ENCODE measurements at places on chromosomes 16 and 17.
A peak's percentile ranks its signal among the peaks of the same experiment; 100 is the strongest.

- peak; percentile 90 for DNase-seq
These were observed 10.1 kb downstream of the P3H4 start for GRCh38 chr17:41801374-41802271.

DNA sequence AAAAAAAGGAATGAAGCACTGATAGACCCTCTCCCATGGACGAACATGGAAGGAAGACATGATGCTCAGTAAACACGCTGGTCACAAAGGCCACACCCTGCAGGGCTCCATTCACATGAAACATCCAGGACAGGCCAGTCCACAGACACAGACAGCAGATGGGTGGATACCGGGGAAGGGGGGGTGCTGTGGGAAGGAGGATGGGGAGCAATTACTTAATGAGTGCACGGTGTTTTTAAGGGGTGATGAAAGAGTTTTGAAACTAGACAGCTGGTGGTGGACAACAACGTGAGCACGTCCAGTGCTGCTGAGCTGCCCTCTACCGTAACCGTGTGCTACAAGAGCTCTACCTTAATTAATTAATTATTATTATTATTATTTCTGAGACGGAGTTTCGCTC is 6.0 kb upstream of the SLC16A3 start:
- no peak for DNase-seq

DNA sequence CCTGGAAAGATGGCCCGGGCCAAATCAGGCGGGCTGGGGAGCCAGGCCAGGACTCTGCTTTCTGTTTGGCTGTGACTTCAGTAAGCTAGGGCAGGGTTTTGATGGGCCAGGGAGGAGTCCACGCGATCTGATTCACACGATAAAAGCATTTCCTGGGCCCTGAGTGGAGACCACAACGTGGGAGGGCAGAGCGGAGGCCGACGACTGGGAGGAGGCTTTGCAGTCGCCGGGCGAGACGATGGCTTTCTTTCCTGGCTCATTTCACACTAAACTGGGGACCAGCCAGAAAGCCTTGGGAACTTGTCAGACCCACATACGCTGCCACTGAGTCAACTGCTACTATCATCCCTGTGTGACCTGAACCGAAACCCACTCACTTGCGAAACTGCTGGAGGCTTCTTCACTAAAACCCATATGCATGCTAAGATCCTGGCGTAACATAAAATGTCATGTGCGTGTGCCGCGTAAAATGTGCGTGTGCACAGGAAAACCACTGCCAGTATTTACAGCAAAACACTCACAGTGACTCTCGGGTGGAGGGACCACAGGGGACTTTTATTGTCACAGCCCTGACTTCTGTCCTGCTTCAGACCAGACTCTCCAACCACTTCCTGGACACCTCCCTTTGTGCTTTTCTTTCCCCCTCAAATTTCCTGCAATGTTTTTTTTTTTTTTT is 14.2 kb upstream of the RHBDF2 start:
- DNase-seq, result peak; percentile 68

- DNase-seq, result no peak
These were observed 30.7 kb upstream of the MED9 start for GRCh38 chr17:17445925-17446665.

GRCh38 chr16:30380072-30380802 is 2.1 kb downstream of the SEPTIN1 start:
- peak; percentile 5 for DNase-seq

DNA sequence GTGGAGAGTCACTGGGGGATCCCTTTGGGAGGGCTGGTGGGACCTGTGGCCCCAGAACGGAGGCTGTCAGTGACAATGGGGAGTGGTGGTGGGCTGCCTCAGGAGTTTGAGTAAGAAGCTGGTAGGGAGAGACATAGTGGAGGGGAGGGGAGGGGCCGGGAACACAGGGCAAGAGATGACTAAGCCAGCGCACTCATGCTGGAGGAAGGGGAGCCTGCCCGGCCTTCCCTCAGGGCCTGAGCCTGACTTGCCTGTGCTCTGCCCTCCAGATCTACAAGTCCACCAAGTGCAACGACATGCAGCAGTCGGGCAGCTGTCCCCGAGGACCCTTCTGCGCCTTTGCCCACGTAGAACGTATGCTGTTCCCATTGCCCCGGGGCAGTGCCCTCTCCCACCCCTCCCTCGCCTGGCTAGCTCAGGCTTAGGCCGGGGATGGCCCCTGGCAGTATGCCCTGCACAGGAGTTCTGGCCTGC is 29.3 kb downstream of the UNC13D start:
- DNase-seq, result no peak

GRCh38 chr17:21140911-21141310 is 14.1 kb downstream of the DHRS7B start:
- DNase-seq, result no peak

DNA sequence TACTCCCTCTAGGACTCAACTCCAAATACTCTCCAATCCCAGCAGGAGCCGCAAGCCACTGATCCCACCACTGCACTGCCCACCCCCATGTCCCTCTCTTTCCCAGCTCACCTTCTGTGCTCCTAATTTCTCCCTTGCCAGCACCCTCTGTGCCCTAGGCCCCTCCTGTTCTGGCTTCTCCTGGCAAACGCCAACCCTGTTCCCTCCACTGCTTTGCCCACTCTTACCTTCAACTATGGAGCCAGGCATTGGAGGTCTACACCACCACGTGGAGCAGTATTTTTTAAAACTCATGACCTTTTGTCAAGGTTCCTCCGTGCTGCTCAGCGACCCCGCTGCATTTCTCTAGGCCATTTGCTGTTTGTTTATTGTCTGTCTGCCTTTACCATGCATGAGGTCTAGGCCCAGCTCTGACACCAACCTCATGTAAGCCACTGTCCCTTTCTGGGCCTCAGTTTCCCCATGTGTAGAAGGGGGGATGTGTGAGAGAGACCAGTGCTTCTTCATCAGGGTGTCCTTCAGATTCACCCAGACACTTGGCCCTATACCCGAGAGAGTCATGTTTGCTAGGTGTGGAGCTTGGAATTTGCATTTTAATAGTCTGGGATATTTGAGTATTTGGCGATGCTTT is 4.6 kb downstream of the CCDC102A start:
- no peak for DNase-seq

DNA sequence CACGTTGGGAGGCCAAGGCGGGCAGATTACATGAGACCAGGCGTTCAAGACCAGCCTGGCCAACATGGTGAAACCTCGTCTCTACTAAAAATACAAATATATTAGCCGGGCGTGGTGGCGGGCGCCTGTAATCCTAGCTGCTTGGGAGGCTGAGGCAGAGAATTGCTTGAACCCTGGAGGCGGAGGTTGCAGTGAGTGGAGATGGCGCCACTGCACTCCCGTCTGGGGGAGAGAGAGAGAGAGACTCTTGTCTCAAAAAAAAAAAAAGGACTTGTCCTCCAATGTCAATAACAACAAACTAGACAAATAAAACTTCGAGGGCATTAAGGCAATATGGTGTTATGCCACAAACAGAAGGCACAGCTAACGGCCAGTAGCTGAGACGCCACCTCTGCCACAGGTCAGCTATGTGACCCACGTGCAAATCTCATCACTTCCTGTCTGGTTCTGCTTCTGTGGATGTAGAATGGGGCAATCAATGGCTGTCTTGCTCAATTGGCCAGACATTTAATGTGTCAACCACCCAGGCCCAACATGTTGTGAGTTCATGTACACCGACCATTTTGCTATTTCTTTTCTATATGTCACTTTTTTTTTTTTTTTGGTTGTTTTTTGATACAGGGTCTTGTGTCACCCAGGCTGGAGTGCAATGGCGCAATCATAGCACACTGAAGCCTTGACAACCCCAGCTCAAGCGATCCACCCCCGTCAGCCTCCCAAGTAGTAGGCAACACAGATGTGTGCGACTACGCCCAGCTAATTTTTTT is 834 bp upstream of the TXNDC11 start:
- no peak for DNase-seq

DNA sequence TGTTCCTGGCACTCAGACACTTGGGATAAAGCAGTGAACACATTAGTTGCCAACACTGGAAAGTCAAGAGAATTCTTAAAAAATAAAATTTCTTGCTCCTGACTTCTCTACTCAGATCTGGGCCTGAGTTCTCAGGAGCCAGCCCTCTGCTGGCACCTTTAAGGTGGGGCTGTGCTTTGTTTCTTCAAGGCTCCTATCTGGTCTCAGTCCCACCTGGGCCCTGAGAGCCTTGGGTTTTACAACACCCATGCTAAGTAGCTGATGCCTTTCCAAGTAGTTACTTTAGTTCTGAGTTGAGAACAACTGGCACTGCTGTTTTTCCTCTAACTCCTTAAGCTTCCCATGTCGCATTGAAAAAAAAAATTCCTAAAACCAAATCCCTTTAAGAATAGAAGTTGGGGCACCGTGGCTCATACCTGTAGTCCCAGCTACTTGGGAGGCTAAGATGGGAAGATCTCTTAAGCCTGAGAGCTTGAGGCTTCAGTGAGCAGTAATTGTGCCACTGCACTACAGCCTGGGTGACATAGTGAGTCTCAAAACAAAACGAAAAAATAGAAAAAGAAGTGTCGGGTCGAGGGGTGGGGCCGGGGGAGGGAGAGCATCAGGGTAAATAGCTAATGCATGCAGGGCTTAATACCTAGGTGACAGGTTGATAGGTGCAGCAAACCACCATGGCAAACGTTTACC is 16.6 kb downstream of the CHAD start:
- no peak for DNase-seq

- DNase-seq, result no peak
These were observed 115.1 kb upstream of the TOB1 start for GRCh38 chr17:50981279-50981678.

- no peak for DNase-seq
These were observed 4.9 kb downstream of the IRX6 start for GRCh38 chr16:55328611-55329569.

DNA sequence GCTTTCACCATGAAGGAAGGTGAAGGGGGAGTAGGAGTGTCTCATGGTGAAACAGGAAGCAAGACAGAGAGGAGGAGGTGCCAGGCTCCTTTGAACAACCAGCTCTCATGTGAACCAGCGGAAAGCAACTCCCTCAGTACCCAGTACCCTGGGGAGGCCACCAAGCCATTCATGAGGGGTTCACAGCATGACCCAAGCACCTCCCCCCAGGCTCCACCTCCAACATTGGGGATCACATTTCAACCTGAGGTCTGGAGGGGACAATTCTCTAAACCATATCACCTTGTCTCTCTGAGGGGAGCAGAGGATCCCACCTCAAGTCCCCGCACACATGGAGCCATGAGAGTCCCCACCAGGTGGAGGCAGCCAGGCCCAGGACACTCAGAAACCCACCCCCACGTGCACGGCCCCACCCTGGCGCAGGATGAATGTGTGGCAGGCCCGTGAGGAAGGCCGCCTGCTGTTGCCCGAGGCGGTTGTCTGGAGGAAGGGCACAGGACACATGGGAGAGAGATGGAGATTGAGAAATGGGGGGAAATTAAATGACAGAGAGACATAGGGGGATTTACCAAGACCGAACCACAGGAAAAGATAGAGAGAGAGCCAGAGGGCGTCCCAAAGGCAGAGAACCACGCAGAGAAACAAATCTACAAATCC is 85.9 kb downstream of the TMEM132E start:
- DNase-seq, result no peak

- no peak for DNase-seq
These were observed 5.6 kb downstream of the CIAO3 start for GRCh38 chr16:734981-735881.

- no peak for DNase-seq
These were observed 213.6 kb upstream of the CDH5 start for GRCh38 chr16:66152823-66153393.

- no peak for DNase-seq
These were observed 607 bp upstream of the NCOR1 start for GRCh38 chr17:16215965-16216316.

Data from left ventricle myocardium superior (tissue), 1 donor.